Stimulated activated CD4-positive, alpha-beta T cell treated with anti-CD3 and anti-CD28 coated beads, Interleukin-12 subunit alpha, Interleukin-12 subunit beta, amount 100 ng/mL, for 24 hours (primary cell): ENCODE measurements at places on chromosomes 6 and 20.

GRCh38 chr6:82568290-82568993 lies 204.8 kb downstream of the TPBG start:
- no peak for DNase-seq

DNA sequence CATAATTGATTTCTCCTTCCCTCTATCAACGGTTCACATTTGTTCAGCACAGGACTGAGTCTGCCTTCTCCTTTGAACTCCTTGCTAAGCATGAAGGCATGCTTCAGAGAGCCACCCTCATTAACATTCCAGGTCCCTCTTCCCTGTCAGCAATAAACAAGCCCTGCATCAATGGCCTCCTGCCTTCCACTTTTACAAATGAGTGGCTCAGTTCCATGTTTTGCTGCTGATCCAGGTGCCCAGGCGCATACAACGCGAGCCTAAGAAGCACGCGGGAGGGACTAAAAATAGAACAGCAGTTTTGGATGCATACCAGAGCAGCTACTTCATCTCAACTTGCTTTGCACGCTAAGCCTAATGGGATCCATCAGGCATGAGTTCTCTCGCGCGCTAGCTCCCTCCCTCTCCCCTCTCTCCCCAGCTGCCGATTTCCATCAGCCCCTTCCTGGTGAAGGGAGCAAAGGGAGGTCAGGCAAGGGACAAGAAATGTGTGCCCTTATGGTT lies 53.4 kb downstream of the TRAF3IP2 start:
- no peak for DNase-seq

GRCh38 chr6:75279418-75279817 lies 5.2 kb downstream of the TMEM30A start:
- DNase-seq: no peak

GRCh38 chr6:157631838-157632614 lies 191.0 kb upstream of the SNX9 start:
- DNase-seq: no peak

GRCh38 chr6:1911474-1911873 lies 301.8 kb downstream of the FOXC1 start:
- no peak for DNase-seq

GRCh38 chr6:84220809-84221409 lies 6.5 kb downstream of the CEP162 start:
- no peak for DNase-seq

GRCh38 chr6:45441851-45442453 lies 64.2 kb upstream of the SUPT3H start:
- DNase-seq: no peak

GRCh38 chr6:33324125-33324524 lies 6.6 kb upstream of the ZBTB22 start:
- no peak for DNase-seq

DNA sequence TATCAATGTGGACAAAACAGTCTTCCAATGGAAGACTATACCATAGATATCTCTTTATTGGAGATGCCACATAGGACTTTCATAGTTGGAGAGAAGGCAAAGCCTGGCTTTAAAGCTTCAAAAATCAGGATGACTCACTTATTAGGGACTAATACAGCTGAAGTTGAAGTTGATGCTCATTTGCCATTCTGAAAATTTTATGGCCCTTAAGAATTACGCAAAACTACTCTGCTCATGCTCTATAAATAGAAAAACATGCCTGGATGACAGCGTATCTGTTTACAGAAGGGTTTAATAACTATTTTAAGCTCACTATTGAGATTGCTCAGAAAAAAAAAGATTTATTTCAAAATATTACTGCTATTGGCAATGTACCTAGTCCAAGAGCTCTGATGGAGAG lies 155.5 kb upstream of the DST start:
- no peak for DNase-seq

- no peak for DNase-seq
Observed at GRCh38 chr6:114039841-114040240, 68.9 kb upstream of the HDAC2 start.
